ENCODE measurements at places on chromosomes 4 and X.

GRCh38 chrX:22742174-22742573 is 257.6 kb upstream of the DDX53 start:
- DNase-seq = no peak

- DNase-seq = no peak
Measured at GRCh38 chrX:131445955-131446354, 97.9 kb upstream of the OR13H1 start.

GRCh38 chr4:8538703-8539567 is 41.3 kb upstream of the GPR78 start:
- no peak for DNase-seq

DNA sequence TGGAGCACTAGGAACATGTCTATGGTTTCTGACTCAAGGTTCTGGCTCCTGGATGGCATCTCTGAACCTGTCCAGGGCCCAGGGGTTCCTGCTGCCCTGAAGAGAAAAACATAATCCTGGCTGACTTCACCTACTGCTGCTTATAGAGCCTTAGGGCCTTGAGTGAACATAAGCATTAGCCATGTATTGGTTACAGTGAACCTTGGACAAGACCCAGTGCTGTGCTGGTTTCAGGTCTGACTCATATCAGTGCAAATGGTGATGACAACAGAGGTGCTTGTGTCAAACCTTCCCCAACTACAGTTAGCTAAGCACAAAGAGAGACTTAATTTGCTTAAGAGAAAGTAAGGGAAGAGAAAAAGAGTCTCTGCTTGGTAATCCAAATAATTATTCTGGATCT is 1047.2 kb downstream of the GLUD2 start:
- no peak for DNase-seq

Measured in CD4-positive, alpha-beta T cell treated with Interferon alpha-2 for 1 hour (primary cell).